Suppressor macrophage treated with lipopolysaccharide for 4 hours (primary cell): ENCODE measurements at places on chromosomes 7 and 10.

DNA sequence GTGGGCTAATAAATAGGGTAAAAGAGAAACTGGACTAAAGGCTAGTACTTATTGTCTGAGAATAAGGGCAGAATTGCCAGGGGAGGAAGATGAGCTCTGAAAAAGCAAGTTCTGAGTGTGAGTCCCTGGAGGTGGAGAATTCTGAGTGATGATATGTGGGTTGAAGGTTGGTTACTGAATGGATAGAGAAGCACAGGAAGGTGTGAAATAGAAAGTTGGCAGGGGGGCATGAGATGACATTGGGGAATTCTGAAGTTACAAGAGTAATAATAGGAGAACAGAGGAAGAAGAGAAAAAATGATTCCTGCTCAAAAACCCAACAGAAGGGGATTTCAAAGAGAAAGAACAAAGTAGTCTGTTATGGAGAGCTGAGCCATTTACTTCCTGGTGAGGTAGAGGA is 76.9 kb downstream of the PRKCQ start:
- DNase-seq: no peak

GRCh38 chr7:38232502-38233366 is 40.7 kb downstream of the TARP start:
- peak; percentile 62 for DNase-seq

- no peak for DNase-seq
Measured at GRCh38 chr10:119578355-119578754, 18.4 kb downstream of the TIAL1 start.

DNA sequence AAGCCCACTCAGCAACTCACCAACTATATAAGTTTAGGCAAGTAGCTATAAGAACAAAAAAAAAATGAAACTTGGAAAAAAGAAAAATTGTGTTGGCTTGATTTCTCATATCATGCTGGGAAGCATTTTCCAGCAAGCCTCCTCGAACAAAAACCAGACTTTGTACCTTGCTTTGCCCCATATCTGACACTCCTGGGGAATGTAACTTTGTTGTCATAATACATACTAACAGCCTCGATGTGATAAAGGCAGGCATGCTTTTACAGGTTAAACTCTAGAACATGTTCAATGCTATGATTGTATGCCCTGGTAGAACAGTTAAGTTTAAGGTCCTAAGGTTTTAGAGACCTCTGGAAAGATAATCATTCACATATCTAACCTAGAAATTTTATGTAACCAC is 11.6 kb downstream of the CFAP43 start:
- DNase-seq: no peak

DNA sequence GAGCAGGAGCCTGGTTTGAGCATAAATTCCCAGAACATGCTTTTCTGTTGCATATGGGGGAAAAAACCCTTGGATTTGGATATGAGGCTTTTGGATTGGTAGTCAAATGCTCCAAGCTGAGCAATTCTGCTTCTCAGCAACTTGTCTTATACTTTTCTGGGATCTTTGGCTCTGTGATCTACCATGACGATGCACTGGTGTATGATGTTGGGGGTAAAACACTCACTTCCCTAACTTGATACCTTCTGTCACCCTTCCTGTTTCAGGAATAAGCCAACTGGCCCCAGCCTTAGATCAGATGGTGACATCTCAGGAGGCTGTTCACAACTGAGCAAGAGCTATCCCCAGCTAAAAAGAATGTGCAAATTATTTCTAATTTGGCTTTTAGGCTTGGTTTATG is 13.1 kb upstream of the CPA4 start:
- no peak for DNase-seq

DNA sequence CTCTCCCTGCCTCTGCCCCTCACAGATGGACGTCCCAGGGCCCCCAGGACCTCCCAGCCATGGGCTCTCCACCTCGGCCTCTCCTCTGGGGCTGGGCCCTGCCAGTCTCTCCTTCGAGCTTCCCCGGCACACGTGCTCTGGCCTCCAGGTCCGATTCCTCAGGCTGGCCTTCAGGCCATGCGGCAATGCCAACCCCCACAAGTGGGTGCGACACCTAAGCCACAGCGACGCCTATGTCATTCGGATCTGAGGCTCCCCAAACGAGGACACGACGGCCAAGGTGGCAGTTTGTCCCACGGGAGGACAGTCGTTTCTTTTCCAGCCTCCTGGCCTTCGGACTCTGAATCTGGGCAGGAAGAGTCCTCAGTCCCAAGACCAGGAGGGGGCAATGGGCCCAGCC is 5.2 kb downstream of the AP4M1 start:
- DNase-seq: no peak

GRCh38 chr7:75998038-75998437 is 3.6 kb upstream of the TMEM120A start:
- no peak for DNase-seq

- DNase-seq: peak; percentile 42
Measured at GRCh38 chr10:61140765-61141392, 196.9 kb upstream of the RHOBTB1 start.

- DNase-seq: no peak
Measured at GRCh38 chr10:115903207-115903606, 369.8 kb downstream of the GFRA1 start.

GRCh38 chr10:2244471-2244870 is 507.1 kb upstream of the ADARB2 start:
- DNase-seq: no peak

DNA sequence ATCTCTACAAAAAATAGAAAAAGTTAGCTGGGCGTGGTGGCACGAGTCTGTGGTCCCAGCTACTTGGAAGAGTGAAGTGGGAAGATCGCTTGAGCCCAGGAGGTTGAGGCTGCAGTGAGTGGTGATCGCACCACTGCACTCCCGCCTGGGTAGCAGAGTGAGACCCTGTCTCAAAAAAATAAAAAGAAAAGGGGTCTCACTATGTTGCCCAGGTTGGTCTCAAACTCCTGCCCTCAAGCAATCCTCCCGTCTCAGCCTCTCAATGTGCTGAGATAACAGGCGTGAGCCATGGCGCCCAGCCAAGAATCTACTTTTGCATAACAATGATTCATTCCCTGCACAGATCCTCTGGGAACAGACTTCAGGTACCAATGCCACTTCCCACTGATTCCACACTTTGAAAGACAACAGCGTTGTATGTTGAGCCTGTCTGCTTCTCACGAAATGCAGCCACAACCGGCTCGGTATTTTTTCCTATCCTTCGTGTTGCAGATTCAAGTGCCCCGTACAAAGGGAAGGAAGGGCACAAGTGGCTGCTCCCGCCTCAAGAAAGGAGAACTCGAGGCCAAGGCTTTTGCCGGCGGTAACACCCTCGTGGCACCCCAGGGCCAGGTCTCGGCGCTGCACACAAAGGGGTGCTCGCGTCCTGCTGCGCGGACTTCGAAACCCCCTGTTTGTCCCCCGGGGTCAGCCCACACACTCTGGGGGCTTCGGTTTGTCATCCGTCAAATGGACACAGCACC is 745 bp downstream of the DAGLB start:
- peak; percentile 75 for DNase-seq

DNA sequence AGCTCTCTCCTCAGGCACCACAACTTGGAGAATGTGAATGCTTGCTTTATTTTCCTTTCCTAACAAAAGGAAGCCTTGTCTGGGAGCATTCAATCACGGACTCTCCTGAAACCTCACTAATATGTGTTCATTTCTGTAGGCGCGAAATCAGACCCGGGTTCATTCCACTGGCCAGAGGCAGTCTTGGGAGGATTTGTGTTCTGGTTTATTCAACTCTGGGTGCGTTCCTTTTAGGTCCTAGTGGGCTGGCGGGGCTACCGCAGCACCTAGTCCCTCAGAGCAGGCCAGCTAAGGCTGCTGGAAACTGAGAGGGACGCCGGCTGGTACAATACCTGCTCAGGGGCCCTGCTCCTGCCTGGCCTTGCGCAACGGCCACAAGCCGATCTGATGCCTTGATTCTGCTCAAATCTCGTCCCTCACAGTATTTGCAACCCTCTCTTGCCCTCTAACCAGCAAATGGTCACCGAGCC is 7.5 kb downstream of the HOXA4 start:
- DNase-seq: no peak

DNA sequence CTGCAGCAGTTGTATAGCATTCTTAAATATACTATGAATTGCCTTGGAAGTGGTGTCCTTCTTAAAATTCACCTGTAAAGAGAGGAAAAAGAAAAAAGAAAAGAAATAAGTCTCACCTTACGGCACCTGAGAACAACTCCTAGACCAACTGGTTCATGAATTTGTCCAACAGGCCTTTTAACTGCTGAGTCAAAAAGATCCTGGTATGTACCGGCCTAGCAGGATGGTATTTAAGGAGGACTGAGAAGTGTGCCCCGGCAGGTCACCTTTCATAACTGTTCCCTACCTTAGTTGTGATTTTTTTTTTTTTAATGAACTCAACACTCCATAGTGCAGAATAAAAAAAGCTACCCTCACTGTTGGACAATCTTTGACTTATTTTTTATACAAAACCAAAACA is 25.8 kb downstream of the STN1 start:
- no peak for DNase-seq

DNA sequence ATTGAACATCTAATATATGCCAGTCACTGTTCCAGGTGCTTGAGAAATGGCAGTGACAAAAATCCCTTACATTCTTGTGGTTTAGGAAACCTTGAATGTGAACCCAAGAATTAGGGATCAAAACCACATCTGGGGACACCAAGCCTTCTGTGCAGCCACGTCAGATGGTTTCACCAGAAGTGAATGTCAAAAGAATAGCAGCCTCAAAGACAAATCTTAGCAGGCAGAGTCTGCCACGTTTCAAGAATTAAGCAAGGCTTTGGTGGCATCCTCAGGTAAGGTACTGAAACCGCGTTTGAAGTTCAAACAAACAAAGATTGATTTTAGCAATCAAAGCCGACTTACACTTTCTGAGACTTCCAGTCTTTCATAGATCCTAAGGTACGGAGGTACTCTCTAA is 225.5 kb upstream of the GNAI1 start:
- DNase-seq: no peak

DNA sequence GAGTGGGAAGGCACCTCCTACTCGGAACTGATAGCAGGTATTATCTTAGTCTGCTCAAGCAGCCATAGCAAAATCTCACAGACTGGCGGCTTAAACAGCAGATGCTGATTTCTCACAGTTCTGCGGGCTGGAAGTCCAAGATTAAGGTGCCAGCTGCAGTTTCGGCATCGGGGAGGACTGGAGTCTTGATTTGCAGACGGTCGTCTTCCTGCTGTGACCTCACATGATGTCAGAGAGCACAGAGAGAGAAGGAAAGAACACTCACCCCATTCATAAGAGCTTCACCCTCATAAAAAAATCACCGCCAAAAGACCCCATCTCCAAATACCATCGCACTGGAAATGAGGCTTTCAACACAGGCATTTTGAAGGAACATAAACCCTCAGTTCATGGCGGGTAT is 216.5 kb upstream of the PITRM1 start:
- no peak for DNase-seq

GRCh38 chr10:87706731-87707130 is 47.1 kb downstream of the PAPSS2 start:
- DNase-seq: no peak

DNA sequence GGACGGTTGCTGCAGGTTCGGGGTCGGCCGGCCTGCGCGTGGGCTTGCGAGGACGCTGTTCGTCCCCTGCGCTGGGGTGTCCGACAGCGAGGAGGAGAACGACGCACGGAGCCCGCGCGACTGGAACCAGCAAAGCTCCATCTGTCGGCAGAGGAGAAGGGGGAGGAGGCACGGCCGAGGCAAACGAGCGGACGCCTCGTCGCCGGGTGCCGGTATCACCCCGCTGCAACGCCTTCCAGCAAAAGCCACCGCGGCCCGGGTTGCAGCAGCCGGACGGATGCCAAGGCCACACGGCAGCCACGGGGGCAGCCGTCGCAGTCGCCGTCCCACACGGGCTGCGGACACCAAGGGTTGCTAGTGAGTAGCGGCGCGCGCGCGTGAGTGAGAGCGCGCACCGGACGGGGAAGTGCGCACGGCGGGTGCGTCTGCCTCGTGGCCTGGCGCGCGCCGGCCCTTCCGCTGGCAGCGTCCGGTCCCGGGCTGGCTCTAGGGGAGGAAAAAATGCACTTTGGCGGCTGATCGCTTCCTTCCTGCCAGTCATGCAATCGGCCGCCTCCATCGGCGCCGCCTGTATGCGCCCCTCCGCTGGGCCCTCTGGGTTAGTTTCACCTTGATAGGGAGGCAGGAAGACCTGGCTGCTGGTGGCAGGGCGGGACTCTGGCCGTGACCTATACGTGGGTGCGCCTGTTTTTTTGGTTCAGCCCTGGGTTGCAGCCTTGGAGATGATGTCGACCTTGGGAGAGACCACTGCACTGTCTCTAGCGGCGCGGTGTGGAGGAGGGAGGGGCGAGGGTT is 434 bp downstream of the STAMBPL1 start:
- peak; percentile 90 for DNase-seq

GRCh38 chr10:3755440-3756359 is 29.3 kb downstream of the KLF6 start:
- no peak for DNase-seq

- no peak for DNase-seq
Measured at GRCh38 chr10:45061982-45062381, 61.3 kb downstream of the ZNF22 start.

DNA sequence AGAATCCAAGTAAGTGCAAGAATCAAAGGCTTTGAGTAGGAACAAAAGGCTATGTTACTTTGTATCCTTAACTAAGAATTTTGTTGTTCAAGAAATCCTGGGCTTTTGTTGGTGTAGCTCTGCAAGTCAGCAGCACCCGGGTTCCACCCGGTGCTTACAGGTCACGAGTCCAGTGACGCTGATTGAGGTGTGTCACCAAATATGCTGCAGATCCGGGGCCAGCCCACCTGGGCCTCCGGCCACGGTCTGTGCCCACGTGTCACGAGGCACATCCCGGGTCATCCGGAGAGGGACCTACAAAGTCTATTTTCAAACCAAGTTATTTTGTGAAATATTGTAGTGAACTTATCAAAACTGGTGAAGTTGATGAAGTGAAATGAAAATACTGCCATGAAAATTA is 103.1 kb downstream of the MGMT start:
- no peak for DNase-seq

DNA sequence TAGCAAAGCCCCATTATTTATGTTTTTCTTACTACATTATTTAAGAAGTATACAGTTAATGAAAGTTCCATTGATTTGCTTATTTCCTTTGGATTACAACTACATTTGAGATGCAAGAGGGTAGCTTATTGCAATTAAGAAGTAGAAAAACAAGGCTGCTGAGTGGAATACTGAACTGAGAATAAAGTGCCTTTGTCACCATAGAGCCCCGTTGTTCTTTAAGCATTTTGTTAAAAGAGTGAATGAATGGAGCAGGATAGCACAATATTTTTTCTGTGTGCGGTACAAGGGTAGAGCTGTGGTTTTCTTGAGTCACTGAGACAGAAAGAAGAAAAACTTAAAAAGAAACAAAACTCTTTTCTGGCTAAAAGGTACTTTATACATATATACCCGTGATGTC is 45.6 kb downstream of the ZNF277 start:
- no peak for DNase-seq

GRCh38 chr10:31322647-31323046 is 3.6 kb downstream of the ZEB1 start:
- DNase-seq: no peak

- no peak for DNase-seq
Measured at GRCh38 chr7:33773053-33773452, 132.3 kb upstream of the BMPER start.
